ENCODE measurements at places on chromosomes 12 and 14. TPM values are rescaled to one million over a fixed set of nuclear protein-coding genes. Genes with fewer than 3 reads are reported as not detected.

The CELA1 gene
- not detected for polyA plus RNA-seq

The RERGL gene
- polyA plus RNA-seq: 8.5 TPM

DNA sequence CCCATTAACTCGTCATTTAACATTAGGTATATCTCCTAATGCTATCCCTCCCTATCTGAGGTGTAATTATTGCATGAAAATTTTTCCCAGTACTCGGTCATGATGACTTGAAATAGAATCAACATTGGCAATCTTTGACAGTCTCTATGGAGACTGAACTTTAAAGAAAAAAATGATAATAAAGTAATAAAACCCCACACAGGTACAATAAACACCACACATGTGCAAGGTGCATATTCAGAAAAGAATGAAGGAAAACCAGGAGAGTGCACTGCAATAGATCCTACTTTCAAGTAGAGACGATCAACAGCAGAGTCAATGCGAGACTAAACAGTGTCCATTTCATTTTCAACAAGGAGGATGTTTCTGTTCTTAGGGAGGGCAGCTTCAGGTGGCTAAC, 1253.8 kb upstream of the TMEM132C start:
- DNase-seq: no peak

The CLBA1 gene
- 6.1 TPM for polyA plus RNA-seq

The C12orf50 gene
- not detected for polyA plus RNA-seq

The PITPNM2 gene
- polyA plus RNA-seq: 2.2 TPM

DNA sequence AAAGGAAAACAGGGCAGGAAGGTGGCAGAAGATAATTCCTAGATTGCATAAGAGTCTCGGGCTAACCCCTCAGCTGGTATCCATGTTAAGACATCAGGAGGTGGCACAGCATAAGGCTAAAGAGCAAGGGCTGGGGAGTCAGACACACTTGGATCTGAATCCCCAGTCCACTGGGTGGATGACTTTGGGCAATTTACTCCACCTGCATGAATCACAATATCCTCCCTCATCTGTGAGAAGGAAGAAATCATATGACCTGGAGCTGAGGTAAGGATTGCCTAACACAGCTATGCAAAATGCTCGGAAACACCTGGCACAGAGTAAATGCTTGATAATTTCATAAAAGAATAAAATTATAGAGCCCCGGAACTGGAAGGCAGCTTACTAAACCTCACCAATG, 217.9 kb downstream of the PIK3C2G start:
- no peak for DNase-seq

The KRT6A gene
- polyA plus RNA-seq: 0.13 TPM

The ANKRD33 gene
- polyA plus RNA-seq: 0.16 TPM

DNA sequence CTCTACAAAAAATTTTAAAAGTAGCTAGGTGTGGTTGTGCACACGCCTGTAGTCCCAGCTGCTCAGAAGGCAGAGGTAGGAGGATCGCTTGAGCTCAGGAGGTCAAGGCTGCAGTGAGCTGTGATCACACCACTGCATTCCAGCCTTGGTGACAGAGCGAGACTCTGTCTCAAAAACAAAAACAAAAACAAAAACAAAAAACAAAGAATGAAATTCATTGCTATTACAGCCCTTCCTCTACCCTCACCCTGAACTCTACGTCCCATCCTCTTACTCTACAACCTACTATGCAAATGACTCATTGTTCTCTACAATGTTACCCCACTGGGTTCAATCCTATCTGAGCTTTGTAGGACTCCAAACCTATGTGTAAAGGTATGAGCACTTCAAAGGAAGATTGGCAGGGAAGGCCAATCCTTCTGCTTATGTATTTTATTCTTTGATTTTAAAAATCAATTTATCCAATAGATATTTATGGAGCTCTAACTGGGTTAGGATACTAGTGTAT, 39.3 kb downstream of the NINJ2 start:
- no peak for DNase-seq

The PRH2 gene
- polyA plus RNA-seq: not detected

DNA sequence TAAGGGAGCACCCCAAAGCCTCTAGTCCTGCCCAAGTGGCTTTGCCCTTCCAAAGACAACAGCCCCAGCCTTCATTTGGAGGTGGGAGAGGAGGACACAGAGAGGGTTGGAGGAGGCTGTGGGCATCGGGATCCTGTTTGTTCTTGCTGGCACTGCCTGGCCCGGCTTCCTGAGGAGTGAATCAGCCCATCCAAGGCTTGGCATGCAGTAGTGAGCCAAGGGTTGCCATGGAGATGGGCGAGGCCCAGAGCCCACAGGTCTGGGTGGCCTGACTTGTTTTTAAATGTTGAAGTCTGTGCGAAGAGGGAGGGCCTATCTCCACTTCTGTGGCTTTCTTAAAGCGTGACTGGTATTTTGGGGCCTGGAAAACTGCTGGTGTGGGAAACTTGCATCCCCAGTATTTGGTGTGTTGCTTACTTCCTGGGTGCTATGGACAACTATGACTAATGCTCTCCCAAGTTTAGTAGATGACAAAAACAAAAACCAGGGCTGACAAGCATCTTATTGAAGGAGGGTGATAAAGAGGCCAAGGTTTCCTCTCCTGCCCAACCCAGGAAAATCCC, 15.8 kb downstream of the CD9 start:
- DNase-seq: peak; percentile 66

DNA sequence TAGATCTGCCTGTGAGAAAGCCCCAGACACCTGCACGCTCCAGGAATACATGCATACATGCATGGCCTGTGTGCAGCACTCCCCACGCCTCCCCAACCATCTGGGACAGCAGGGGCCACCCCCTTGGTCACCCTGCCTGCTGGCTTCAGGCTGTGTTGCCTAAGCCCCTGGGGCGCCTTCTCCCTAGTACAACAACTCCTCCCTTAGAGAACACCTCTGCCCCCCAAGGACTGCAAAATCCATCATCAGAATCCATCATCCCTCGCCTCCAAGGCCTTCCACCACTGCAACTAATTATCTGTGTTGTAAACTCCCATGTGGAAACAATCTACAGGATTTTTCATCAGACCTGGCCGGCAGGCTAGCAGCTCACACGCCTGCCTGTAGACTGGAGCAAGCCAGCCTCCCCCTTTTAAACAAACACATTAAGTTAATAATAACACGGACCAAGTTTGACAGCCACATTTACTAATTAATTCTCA, 36.8 kb downstream of the ZFP36L1 start:
- DNase-seq: no peak

The PKP2 gene
- 4.0 TPM for polyA plus RNA-seq

DNA sequence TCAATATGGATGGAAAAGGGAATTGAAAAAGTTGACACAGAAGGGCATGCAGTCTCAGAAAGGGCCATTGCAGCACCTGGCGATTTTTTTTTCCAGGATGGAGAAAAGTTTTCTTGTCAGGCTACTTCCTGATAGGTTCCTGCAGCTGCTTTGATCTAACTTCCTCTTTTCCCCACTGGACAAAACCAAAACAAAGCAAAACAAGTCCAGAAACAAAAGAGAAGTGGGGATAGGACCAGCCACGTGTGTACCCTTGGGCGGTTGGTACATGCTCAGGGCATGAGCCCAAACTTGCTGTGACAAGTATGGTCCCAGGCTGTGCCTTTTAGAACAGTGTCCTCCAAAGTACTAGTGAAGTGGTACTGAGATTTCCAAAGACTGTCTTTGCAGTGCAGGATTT, 89.8 kb downstream of the CHST11 start:
- DNase-seq: no peak

The PPM1A gene
- polyA plus RNA-seq: 174 TPM

DNA sequence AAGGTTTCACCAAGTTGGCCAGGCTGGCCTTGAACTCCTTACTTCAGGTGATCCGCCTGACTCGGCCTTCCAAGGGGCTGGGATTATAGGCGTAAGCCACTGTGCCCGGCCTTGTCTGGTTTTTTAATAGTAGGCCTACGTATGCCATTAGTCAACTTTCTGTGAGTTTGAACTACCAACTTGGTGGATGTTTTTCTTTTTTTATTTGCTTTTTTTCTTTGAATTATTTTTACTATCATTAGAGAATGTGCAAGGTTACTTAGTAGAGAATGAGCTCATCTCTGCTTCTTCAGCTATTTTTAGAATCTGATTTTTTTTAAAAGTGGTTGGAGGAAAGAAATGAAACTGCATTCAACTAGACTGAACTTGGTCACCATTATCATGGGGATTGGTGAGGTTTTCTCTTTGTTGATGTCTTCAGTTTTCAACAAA, 51.4 kb downstream of the HMGA2 start:
- DNase-seq: no peak

DNA sequence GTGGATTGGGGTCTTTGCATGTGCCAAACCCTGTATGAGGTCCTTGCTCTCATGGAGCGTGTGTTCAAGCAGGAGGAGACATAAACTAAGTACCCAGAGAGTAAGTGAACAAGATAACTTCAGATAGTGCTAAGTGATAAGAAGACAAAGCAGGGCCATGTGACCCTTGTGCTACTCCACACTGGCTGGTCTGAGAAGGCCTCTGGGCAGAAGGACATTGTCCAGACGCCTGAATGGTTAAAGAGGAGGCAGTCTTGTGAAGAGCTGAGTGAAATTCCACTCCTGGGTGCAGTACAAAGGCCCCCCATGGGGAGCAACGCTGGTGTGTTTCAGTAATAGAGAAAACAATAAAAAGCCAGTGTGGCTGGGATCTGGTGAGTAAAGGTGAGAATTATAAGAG, 93.3 kb upstream of the RIC8B start:
- DNase-seq: no peak

The DTX1 gene
- polyA plus RNA-seq: 0.59 TPM

The TEAD4 gene
- polyA plus RNA-seq: 88.7 TPM

DNA sequence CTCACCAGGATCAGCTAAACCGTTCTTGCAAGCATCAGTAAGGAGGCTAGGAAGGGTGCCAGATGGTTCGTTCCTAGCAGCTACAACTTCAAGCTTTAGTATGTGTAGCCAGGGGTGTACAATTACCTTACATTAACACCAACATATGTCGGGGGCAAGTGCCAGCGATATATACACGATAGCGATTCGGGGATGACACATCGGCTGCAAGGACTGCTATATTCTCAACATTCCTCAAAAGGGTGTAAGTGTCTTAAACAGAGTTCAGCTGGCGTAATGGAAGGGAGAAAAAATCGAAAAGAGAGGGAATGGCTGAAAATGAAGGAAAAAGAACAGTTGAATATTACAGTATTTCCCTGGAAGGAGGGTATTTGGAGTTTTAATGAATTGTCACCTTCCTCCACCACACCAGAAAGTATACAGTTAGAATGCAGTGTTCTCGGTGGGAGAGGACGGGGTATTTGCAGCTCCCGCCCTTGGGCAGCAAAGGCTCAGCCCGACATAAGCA, 545 bp downstream of the LIMA1 start:
- no peak for DNase-seq

GRCh38 chr12:5078423-5078822, 34.7 kb downstream of the KCNA5 start:
- no peak for DNase-seq

Measured in psoas muscle (tissue), 8 donors.